AG09319 (cell line): ENCODE measurements at places on chromosomes 6 and 20.

- no peak for DNase-seq
Measured at GRCh38 chr20:33853507-33853813, 42.3 kb downstream of the CHMP4B start.

DNA sequence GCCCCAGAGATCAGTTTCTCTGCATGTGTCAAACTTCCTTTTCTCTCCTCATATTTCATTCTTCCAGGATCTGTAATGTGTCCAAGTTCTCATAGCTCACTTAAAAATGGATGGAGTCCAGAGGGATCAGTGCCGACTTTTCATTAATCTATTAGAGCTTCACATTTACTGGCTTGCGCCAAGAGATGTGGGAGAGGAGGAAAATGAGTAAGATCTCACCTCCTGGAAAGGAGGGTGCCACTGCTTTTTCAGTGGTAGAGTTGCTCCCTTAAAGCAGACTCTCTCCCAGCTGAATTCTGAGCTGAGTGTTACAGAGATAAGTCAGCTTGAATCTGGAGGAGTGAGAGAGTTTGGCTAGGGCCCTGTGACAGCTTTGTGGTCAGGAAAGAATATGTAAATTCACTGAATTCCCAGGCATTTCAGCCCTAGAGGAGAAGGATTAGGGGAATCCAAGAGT is 175.9 kb downstream of the SOX4 start:
- DNase-seq = peak; percentile 75

DNA sequence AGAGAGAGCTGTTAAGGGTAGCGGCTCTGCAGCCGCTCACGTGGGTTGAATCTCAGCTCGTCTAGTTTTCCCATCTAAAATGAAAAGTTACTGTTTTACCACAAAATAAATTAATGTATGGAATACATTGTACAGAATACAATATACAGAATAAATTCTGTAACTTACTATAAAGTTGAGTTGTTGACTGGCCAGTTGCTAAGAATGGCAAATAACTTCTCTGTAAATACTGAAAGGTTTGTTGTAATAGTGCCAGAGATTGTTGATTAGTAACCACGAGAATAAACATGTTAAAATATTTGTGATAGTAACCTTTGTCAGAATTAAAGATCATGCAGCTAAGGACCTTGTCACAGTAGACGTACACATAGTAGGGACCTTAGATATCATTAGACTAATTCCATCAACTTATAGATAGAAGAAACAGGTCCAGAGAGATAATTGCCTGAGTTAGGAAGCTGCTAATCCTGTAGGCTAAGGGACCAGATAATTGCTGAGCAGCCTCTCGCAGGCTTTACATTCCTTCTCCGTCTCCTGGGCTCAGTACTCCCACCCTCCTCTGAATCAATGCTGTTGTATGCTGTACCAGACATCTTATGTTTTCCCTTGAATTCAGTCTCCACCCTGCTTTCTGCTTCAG is 544 bp upstream of the NRM start:
- no peak for DNase-seq

- DNase-seq = no peak
Measured at GRCh38 chr6:149918151-149918905, 4.6 kb downstream of the RAET1G start.

- DNase-seq = no peak
Measured at GRCh38 chr6:156657296-156657695, 119.9 kb upstream of the ARID1B start.

DNA sequence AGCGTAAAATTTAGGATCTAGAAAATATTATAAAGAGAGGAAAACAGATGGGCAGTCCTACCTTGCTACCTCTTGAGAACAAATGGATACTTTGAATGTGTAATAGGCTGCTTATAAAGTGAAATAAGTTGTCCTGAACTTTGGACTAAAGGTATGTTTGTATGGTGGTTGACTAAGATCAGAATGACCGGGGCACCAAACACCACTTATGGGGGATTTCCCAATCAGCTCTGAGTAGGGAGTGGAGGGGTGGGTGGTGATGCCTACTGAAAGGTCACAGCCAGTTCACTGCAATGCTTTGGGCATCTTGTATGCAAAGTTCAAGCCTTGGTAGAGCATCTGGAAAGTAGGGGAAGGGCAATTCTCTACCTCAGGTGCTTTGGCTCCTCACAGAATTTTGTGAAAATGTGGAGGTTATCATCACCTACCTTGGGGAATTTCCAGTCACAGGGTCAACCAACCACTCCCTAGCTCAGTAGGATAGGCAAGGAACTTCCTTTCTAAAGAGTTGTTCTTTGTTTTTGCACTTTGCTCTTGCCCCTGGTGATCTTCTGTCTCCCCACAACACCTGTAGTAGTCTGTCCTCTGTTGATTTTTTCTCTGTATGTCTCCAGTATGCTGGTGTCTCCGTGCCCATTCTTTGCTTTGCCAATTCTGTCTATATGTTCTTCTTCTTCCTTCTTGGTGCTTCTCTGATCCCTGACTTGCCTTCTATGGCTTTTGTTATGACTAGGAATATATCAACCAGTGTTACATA is at the start of gene TRIM31:
TSS of gene TRIM31 (minus strand) at position 88 of the 757 bp plus-strand sequence. CDS start 285 bp downstream, outside the sequence.
- no peak for DNase-seq

DNA sequence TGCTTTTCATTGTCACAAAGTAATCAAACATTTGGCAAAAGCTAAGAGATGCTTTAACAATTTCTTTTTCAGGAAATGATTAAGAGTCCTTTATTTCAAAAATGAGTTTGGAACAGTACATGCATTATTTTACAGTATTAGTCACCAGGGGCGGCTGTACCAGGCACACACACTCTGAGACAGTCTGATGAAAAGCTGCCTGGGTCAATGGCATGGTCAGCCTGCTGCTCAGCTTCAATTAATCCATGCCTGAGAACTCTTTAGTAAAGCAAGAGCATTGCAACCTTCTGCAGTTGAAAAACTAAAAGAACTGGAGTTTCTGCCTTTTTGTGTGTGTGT is 105.5 kb downstream of the TULP4 start:
- peak; percentile 76 for DNase-seq

- DNase-seq = no peak
Measured at GRCh38 chr6:68196645-68197044, 438.4 kb upstream of the ADGRB3 start.

GRCh38 chr20:61350500-61351250 is 98.6 kb downstream of the CDH4 start:
- no peak for DNase-seq

- DNase-seq = no peak
Measured at GRCh38 chr20:57553376-57554018, 7.4 kb upstream of the PCK1 start.

- DNase-seq = no peak
Measured at GRCh38 chr6:3236005-3236404, 8.6 kb upstream of the TUBB2B start.

- no peak for DNase-seq
Measured at GRCh38 chr20:42085366-42085765, 467.2 kb upstream of the CHD6 start.

DNA sequence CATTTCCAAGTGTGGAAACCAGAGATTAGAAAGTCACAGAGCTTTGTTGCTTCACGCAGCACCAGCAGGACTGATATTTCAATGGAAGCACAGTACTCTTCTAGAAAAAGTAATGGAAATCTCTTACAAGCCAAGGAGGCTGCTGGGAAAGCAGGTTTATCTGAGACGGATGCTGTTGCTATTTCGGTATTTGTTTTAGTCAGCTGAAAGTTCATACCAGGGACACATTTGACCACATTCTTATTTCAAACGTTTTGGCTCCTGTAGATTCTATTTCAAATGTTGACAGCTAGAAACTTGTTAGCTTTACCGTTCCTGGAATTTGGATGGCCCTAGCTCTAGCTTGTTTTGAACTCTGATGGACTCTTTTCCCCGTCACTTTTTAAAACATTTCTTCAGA is 3.7 kb upstream of the TMEM242 start:
- no peak for DNase-seq

DNA sequence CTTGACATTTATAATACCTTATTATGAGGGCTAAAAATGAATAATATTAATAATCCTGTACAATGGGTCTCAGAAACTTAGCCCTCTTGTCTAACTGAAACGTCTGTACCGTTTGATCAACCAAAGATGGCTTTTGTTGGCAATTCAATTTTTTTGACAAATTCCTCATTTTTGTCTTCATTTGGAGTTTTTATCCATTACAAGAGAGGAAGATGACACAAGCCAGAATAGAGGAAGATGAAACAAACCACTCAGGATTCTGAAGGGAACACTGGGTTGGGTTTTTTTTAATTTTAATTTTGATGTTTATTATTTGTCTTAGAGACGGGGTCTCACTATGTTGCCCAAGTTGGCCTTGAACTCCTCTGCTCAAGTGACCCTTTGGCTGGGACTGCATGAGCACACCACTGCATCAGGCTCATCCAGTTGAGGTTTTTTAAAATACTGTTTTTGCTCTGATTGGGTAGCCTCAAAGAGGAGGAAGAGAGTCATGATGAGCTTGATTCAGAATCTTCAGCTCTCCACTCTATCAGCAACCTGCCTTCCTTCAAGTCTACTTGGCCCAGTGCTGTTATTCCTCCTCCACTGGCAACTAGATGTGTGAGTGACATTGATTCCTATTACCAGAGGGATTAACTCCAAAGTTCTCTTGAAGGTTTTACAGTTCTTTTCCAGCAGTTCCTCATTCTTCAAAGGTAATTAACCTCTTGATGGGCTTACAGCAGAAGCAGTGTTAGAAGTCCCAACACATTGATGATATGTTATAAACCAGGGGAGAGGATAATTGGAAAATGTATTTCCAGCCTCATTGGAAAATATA is 71.3 kb downstream of the ATXN1 start:
- no peak for DNase-seq

DNA sequence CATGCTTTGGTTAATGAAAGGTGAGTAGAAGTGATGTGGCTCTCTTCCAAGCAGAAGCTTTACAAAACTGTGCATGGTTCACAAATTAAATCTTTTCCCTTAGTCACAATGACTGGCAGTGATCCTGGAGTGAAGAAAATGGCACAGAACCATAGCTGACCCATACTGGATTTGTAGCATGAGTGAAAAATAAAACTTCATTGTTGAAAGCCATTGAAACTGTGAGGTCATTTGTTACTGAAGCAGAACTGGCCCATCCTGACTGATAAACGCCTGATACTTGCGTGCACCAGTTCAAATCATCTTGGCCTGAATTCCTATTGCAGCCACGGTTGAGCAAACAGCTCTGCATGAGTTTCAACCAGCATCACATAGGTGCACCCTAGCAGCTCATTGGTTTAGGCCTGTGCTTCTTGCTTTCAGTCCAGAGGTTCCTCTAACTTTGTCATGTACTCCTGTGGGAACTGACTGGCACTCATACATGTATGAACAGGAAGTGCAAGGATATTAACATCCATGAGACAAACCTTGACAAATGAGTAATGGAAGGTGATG is 40.5 kb downstream of the SAMD5 start:
- no peak for DNase-seq

DNA sequence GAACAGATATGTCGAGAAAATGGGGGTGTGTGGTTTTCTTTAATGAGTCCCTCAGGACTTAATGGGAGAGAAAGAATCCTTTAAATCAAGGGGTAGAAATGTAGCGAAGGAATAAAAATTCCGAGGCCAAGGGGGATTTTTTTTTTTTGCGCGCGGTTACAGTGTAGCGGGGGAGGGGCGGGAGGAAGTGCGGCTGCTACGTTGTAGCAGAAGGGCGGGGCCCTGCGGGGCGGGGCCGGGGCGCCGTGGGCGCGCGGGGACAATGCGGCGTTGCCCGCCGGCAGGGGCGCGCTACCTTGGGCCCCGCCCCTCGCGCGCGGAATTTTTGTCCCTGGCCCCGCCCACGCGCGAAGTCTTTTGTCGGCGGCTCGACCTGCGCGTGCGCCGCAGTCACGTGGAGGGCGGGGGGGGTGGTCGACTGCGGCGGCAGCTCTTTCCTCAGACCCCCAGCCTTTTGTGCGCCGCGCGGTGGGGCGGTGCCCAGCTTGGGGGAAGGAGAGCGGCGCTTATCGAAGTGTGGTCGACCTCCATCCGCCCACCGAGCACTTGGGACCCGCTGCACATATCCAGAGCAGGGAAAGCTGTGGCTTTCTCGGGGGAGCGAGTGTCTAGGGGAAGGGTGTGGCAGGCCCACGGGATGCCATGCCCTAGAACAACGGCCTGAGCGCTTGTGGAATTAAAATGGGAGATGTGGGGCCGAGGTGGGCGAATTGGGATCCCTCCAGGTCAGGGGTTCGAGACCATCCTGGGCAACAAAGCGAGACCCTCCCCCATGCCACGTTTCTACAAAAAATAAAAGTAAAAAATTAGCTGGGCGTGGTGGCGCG is 1.3 kb downstream of the TUBB start:
- DNase-seq = peak; percentile 82

- DNase-seq = no peak
Measured at GRCh38 chr6:133682506-133683307, 206.2 kb upstream of the TCF21 start.

DNA sequence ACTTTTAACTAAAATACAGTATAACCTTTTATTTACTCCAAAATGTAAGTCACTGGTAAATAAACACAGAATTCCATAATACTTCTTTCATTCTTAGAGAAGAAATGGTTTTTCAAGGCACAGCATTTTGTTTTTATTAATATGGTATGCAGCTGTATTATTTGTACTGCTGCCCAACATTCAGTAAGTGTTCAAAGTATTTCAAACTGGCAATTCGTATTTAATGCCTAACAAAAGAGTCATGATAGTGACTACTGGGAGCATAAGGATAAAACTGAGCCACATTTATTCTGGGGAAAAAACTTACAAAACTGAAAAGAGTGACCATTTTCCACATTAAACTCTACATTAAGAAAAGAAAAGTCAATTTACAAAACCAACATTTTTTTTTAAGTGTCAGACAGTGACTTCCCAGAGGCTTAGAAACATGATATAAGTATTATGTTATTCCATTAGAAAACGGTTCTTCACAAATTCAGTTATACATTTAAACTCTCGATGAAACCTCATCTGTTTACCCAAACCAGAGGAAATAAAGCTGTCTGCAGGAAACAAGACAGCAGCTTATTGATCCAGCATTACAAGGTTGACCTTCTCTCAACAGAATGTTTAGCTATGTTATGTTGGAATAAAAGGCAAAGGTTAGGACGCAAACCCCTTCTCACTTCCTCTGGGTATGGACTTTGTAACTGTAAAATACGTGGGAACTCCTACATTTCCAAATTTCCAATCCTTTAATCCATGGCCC is 24.3 kb downstream of the EPB41L2 start:
- no peak for DNase-seq

GRCh38 chr6:101458336-101458735 is 64.8 kb downstream of the GRIK2 start:
- no peak for DNase-seq

GRCh38 chr20:9978397-9979004 is 56.3 kb upstream of the ANKEF1 start:
- DNase-seq = peak; percentile 86

- peak; percentile 62 for DNase-seq
Measured at GRCh38 chr20:5642155-5642981, 107.8 kb upstream of the SHLD1 start.

DNA sequence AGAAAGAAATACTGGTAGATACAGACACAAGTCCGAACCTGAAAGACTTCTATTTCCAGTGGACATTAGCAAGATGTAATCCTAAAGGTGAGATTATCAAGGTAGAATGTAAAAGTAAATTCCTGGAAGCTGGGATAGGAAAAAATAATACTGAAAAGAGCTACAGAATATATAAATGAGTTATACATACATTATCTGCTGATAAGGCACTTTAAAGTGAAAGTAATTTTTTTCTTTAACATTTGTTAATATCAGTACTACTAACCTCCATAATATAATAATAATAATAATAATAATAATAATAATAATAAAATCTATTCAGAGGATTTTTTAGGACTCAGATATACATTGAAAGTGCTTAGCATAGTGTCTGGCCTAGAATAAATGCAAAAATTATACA is 102.5 kb downstream of the RFX6 start:
- no peak for DNase-seq

GRCh38 chr6:25913741-25914140 is 16.8 kb downstream of the SLC17A2 start:
- no peak for DNase-seq
